Right renal cortex interstitium (tissue), 3 donors: ENCODE measurements at places on chromosomes 1 and 21. TPM values are rescaled to one million over a fixed set of nuclear protein-coding genes. Genes with fewer than 3 reads are reported as not detected.
A peak's percentile ranks its signal among the peaks of the same experiment; 100 is the strongest.

S1PR1 gene
- 24.6 TPM for polyA plus RNA-seq

PUM1 gene
- polyA plus RNA-seq = 132 TPM

CLDN17 gene
- not detected for polyA plus RNA-seq

KCND3 gene
- polyA plus RNA-seq = 1.7 TPM

DNA sequence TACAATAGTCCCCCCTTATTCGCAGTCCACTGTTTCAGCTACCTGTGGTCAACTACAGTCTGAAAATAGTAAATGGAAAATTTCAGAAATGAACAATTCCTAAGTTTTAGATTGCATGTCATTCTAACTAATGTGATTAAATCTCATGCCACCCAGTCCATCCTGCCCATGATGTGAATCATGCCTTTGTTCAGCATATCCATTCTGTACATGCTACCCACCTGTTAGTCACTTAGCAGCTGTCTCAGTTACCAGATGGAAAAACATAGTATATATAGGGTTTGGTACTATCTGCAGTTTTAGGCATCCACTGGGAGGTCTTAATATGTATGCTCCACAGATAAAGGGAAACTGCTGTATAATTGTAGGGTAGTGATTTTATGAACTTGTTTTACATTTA is 16.6 kb upstream of the HAO2 start:
- DNase-seq = no peak

DNA sequence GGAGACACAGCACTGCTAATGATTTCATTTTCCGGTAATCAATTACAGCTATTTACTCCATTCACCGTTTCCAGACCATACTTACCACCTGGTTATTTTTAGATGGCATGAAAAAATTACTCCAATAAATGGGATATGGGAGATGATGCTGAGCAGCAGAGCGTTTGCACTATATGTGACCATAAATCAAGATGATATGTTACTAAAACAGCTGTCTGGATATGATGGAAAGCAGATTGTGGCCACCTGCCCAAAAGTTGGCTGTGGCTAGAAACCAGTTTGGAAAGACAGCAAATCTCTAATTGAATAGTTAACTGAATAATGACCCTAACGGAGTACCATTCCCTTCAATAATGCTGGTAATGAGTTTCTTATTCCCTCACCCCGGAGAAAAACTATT is 22.5 kb upstream of the KCTD3 start:
- DNase-seq = no peak

DNA sequence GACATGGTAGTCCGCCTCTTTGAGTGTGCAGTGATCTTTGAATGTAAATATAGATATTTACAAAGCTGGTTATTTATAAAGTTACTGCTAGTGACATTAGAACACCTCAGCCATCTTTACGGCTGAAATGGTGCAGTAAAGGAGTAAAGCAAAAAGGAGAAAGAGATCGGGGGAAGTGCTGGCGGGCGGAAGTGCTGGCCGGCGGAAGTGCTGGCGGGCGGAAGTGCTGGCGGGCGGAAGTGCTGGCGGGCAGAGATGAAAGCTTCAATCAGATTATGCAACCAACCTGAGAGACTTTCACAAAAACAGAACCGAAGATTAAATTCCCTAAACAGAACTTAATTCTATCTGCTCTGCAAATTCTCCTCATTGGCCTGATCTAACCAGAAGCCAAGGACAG is 1.4 kb upstream of the OR14A16 start:
- DNase-seq = no peak

DNA sequence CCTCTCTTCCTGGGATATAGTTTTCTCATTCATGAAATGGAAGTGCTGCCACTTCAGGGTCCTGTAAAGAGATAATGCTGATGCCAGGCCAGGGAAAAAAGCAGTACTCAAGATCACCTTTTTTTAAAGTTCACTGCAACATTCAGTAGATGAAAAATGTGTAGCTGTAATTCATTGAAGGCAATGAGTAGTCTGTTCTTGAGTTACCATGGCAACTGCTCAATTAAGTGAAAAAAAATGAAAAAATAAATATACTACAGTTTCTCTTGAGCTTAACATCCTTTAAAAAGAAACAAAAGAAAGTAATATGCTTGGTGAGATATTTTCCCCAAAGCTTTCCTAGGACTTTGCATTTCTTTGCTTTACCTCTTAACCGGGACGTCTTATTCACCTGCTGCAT is 183.3 kb downstream of the AK5 start:
- no peak for DNase-seq

DNA sequence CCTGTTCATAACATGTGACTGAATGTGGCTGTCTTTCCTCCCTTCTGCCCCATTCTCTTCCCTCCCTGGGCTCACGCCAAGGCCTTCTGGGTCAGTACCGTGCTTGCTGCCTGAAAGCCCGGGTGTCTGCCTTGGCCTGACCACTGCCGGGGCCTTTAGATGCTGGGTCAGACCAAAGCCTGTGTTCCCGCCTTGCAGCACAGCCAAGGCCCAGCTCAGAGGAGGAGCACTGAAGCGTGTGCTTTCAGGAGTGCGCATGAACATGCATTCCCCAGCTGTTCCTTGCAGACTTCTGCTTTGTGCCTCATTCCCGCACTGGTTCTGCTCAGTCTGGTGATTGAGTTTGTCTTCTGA is 27.0 kb upstream of the SARS1 start:
- no peak for DNase-seq

DNA sequence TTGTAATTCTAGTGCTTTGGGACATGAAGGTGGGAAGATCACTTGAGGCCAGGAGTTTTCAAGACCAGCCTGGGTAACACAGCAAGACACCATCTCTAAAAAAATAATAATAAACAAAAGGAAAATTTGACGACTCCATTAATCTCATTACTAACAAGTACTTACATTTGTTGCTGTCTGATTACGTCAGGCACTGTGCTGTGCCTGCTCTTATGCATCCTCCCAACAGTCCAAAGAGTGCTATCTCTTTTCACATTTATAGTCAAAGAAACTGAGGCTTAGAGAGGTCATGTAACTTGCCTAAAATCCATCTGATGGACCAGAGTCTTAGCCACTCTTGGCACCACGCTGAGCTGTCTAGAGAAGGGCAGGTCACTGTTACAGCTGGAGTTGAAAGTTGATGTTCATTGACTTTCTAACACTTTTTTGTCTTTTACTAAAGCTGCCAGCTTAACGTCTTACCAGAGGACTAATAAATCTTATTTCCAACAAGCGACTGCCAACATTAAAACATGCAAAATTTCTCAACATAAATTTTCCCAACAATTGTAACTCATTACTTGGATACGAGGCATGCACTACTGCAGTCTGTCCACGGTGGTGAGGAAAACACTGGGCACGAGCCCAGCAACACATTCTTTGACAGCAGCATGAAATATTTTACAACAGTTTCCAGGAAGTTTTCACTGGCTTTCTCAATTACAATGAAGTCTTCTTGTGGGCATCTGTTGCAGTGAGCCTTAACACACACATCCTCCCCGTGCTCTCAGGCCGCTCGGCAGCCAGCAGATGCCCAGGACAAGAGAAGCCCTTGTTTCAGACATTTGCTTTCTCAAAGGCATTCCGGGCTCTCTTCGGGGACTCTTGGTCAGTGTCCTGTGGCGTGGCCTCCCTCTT is 262.9 kb upstream of the PROX1 start:
- peak; percentile 33 for DNase-seq

DNA sequence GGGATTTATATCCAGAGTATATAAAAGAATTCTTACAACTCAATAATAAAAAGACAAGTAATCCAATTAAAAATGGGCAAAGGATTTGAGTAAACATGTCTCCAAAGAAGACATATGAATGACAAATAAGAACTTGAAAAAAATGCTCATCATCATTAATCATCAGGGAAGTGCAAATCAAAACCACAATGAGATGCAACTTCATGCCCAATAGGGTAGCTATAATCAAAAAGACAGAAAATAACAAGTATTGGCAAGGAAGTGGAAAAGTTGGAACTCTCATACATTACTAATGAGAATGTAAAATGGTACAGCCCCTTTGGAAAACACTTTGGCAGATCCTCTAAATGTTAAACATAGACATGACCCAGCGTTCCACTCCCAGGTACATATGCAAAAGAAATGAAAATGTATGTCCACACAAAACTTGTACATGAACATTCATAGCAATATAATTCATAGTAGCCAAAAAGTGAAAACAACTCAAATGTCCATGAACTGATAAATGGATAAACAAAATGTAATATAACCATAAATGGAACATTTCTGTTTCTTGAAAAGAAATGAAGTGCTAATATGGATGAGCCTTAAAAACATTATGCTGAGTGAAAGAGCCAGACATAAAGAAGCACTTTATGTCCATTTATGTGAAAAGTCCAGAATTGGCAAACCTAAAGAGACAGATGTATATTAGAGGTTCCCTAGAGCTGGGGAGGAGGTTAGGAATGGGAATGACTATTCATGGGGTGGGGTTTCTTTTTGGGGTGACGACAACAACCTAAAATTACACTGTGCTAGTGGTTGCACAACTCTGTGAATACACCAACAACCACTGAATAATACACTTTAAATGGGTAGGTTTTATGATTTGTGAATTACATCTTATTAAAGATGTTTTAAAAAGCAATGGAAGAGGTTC is 259.7 kb downstream of the RHOU start:
- no peak for DNase-seq

GRCh38 chr1:244815600-244816099 is 19.8 kb upstream of the COX20 start:
- DNase-seq = no peak

DNA sequence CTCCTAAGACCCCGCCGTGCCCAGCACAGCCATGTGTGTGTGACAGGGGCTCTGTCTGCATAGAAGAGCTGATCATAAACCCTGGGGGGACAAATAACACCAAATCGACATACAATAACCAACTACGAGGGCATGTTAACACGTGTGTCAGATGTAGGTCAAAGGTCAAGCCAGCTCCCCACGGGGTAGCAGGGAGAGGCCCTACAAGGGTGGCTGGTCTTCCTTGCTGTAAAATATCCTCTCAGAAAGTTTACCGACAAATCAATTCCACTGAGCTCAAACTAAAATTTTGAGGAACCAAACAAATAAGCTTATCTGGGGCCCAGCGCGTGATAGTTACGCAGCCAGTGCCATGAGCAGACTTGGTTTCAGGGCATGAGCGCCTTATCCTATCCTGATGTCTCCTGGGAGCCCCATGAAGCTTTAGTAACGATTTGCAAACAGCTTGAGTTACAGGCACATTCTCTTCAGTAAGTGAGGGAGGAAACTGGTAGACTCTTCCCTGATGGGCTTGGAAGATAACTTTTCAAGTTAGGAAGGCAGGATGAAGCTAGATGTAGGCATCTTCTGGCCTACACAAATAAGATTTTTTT is 2.7 kb upstream of the TMPRSS3 start:
- no peak for DNase-seq

DNA sequence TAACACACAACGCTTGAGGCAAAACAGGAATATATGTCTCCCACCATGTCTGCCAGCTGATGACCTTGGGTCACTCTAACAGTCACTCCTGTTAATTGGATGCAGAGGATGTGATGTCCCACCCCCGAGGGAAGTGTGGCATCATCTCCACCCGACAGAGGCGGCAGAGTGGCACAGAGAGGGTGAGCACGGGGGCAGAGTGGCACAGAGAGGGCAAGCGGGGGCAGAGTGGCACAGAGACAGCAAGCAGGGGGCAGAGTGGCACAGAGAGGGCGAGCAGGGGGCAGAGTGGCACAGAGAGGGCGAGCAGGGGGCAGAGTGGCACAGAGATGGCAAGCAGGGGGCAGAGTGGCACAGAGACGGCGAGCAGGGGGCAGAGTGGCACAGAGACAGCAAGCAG is 44.3 kb downstream of the DISP3 start:
- no peak for DNase-seq

DNA sequence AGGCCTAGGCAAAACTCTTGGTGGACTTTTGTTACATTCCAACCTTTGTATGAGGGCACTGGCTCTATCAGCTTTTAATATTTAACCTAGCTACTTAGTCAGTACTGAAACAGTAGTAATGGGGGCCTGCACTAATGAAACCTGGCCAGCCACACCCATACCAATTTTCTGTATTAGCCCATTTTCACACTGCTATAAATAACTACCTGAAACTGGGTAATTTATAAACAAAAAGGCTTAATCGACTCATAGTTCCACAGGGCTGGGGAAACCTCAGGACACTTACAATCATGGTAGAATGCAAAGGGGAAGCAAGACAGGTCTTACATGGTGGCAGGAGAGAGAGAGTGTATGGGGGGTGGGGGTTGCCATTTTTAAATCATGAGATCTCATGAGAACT is 245.7 kb upstream of the RGS18 start:
- DNase-seq = no peak

- no peak for DNase-seq
These were observed 20.7 kb upstream of the SLC19A1 start for GRCh38 chr21:45562965-45563364.

GRCh38 chr1:233971753-233972152 is 67.3 kb downstream of the SLC35F3 start:
- DNase-seq = no peak

DNA sequence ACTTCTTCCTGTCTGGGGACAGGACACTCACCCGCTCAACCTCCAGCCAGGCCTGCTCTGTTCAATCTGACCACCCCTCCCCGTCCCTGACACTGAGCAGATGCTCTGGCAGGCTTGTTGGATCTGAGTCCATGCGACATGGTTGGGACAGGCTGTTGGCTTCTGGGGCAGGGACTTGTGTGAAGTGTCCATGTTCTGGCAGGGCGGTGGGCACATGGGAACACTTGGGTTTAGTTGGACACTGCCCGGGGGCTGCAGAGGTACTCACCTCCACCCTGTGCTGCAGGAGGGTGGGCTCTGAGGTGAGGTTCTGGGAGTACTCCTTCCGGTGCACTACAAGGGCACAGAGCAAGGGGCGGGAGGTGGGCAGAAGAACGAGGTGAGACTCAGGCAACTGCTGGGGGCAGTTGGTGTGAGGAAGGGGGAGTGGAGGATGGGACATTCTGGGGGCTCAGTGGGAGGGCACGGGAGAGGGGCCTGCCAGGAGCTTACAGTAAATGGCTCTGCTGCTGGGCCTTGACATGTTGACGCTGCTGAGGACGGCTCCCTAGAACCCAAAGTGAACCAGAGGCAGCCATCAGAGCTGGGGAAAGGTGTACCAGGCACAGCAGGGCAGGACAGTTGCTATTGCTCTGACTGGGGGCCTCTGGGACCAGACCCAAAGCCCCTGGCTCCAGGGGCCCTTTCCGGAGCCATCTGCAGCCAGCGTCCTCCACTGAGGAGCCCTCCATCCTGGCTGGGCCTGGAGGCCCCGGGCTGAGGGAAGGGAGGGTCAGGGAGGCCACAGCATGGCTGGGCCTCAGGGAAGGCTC is 2.3 kb downstream of the EPS8L3 start:
- no peak for DNase-seq

GRCh38 chr1:159077120-159077961 is 775 bp upstream of the AIM2 start:
- DNase-seq = no peak

DNA sequence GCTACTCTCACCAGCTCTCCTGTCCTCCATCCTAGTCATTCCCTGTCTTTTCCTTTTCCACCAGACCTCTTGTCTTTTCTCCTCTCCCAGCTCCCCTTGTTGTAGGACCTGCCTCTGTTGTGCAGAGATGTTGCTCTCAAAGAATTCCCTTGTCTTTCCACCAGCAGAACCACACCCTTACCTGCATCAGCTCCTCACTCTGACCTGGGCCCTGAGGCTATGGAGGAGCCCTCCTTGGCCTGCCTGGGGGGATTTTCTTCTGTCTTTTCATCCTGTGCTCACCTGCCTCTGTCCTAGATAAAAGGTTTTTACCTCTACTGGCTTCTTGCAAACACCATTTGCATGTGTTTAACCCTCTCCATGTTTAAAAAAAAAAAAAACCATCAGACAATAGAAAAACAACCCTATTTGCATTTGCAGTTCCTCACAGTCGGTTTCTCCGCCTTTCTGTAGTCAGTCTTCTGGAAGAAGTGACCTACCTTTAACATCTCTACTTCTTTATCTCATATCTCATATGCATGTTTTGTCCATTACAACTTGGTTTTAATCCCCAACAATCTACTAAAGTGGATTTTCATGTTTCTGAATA is 12.1 kb downstream of the FCRL5 start:
- DNase-seq = no peak
